ENCODE measurements at places on chromosomes 12 and 14. TPM values are rescaled to one million over a fixed set of nuclear protein-coding genes. Genes with fewer than 3 reads are reported as not detected.

CIPC gene
- total RNA-seq = 13.9 TPM

KRT82 gene
- total RNA-seq = not detected

TAS2R31 gene
- 13.6 TPM for total RNA-seq

LRIG3 gene
- total RNA-seq = 88.8 TPM

DNAJC22 gene
- total RNA-seq = 1.6 TPM

NRL gene
- total RNA-seq = 4.1 TPM

RNASE4 gene
- total RNA-seq = 4.8 TPM

IRAK3 gene
- total RNA-seq = 21.4 TPM

ETNK1 gene
- 37.6 TPM for total RNA-seq

VRTN gene
- total RNA-seq = not detected

RNASE2 gene
- not detected for total RNA-seq

CARMIL3 gene
- not detected for total RNA-seq

TMEM132D gene
- total RNA-seq = not detected

NGB gene
- total RNA-seq = not detected

TMPRSS12 gene
- not detected for total RNA-seq

SYCP3 gene
- 0.18 TPM for total RNA-seq

KRT6C gene
- not detected for total RNA-seq

FKBP4 gene
- total RNA-seq = 65.5 TPM

KERA gene
- total RNA-seq = not detected

KRT6A gene
- total RNA-seq = not detected

OVCH1 gene
- total RNA-seq = 0.27 TPM

KRT78 gene
- total RNA-seq = not detected

WNT1 gene
- not detected for total RNA-seq

IGF1 gene
- 0.63 TPM for total RNA-seq

ACSM4 gene
- total RNA-seq = not detected

LMNTD1 gene
- not detected for total RNA-seq

KLRC3 gene
- total RNA-seq = not detected

BCL7A gene
- total RNA-seq = 12.2 TPM

BLTP3B gene
- 72.9 TPM for total RNA-seq

IFNG-AS1 gene
- total RNA-seq = 0.09 TPM

ANO6 gene
- 81.2 TPM for total RNA-seq

SYT1 gene
- 43.3 TPM for total RNA-seq

GLIPR1L2 gene
- total RNA-seq = 0.72 TPM

ZNF641 gene
- 6.3 TPM for total RNA-seq

RARG gene
- total RNA-seq = 43.9 TPM

NPFF gene
- total RNA-seq = not detected

TRIM9 gene
- 1.6 TPM for total RNA-seq

KLRC1 gene
- total RNA-seq = not detected

CCDC38 gene
- not detected for total RNA-seq

RNASE7 gene
- total RNA-seq = not detected

PROX2 gene
- total RNA-seq = not detected

CEBPE gene
- not detected for total RNA-seq

TAS2R42 gene
- total RNA-seq = not detected

NOVA1 gene
- 16.9 TPM for total RNA-seq

DHRS7 gene
- total RNA-seq = 37.5 TPM

CIROP gene
- total RNA-seq = not detected

Measured in fibroblast of the aortic adventitia (primary cell).